ENCODE measurements at places on chromosomes 11 and 22.

- DNase-seq = no peak
Measured at GRCh38 chr11:95682552-95682951, 107.0 kb downstream of the FAM76B start.

DNA sequence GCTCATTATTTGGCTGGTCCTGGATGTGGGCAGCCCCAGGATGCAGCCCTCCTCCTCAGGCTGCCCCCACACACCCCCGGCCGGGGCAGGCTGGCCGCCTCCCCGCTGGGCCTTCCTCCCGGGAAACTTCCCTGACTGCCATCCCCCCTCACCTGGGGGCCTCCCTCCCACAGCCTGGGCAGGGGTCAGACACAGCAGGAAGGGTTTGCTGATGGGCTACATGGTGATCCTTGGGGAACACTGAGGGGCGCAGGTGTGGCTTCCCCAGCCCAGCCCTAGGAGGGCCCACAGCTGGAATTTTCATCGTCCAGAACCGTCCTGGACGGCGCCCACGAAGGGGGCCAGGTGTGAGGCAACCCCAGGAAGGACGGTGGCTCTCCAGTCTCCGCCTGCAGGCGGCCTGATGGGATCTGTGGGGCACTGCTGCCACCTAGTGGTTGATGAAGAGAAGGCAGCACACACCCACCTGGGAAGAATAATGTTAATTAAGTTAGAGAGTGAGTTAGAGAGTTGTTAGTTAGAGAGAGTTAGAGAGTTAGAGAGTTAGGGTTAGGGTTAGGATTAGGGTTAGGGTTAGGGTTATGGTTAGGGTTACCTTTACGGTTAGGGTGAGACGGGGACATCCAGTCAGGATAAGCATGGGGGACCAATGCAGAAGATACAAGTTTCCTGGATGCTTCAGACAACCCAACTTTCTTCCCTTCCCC is 75.9 kb upstream of the PRR5 start:
- peak; percentile 65 for DNase-seq

- DNase-seq = no peak
Measured at GRCh38 chr11:6563121-6563619, 40.2 kb downstream of the RRP8 start.

GRCh38 chr22:19406281-19406811 is 25.2 kb downstream of the HIRA start:
- DNase-seq = no peak

DNA sequence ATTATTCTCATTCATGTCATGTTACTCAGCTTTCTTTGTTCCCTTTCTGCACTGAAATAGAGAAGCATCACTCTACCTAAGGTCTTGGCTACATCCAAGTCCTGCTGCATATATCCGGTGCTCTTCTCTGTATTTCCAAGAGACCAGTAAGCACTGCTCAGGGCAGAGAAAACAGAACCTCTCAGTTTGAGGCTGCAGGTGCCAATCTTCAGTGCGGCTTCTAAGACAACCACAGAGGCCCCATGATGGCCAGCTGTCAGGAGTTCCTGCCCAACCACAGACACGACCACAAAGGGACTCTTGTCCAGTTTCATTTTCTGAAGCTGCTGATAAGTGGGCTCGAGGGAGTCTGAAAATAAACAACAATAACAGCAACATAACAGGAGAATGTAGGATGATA is 378.4 kb upstream of the PITPNB start:
- DNase-seq = no peak

DNA sequence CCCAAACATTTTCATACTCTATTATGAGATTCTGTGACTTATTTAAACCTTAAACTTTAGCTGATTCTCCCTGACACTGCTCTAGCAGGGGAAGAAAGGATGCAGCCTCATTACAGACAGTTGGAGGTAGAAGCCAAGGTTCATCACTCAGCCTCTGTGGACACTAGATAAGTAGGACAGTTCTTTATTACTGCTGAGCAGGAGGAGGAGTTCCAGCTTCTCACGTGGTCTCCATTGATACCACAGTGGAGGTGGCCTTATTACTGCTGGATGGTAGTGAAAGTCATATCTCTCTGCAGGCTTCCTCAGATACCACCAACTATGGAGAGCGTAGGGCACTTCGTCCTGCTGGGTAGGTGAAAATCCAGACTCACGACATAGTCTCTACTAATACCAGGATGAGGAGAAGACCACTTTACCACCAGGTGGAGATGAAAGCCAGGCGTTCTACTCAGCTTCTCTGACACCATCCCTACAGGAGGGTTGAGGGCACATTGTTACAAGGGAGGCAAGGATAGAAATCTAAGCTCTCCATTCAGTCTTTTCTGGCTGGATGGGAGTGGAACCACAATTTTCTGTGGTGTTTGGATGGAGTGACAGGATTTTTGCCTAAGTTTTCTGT is 13.1 kb upstream of the ANGPTL5 start:
- DNase-seq = no peak

- no peak for DNase-seq
Measured at GRCh38 chr22:38694940-38695339, 5.8 kb downstream of the JOSD1 start.

DNA sequence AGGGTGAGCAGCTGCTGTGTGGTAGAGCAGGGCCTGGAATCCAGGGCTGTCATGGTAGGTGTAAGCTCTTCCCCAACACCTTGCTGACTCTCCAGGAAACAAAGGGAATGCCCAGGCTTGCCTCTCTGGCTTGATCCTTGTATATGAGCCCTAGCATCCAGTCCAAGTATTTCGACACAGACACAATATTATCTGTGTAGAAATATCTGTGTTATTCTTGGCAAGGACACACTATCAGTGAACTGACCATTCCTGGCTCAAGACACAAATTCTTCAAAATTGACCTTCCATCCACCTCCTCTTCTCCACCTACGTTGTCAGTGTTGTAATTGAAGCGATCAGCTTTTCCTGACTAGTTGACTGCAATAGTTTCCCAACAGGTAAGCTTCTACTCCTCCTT is 312.0 kb upstream of the NARS2 start:
- no peak for DNase-seq

GRCh38 chr11:112082729-112083128 is 3.8 kb downstream of the TIMM8B start:
- no peak for DNase-seq

DNA sequence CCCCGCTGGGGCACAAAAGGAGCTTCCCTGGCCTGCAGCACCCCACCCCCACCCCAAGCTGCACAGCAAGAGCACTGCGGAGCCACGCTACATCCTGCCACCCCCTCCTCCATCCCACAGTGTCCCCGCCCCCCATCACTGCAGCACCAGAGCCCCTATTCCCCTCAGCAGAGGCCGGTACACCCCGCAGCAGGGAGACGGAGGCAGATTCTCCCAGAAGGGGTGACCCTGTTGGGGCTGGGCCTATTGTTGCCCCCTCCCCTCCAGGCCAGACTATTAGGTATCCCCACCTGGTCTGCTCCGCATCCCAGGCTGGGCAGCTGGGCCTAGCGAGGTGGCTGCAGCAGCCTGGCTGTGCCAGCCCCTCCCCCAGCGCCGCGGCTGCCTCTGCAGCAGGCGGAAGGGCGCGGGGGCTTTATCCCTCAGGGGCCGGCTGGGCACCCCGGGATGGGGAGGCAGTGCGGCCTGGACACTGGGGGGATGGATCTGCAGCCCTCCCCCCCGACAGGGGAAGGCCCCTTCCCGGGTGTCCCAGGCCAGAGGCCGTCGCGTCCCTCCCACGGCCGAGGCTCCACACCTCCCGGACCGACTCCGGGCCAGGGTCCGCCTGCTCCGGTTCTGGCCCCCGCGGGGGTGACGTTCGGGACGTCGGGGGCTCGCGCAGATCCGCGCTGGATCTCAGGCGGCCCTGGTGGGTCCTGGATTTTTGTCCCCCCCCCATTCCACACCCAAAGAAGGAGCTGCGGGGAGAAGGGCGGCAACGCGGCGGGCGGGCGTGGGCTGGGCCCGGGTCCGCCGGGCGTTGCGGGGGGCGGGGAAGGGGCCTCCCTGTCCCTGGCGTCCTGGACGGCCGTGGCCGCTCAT is 943 bp downstream of the DUSP8 start:
- DNase-seq = no peak

- DNase-seq = no peak
Measured at GRCh38 chr22:32721328-32722180, 80.0 kb upstream of the TIMP3 start.

GRCh38 chr11:33936725-33937604 is 45.1 kb upstream of the LMO2 start:
- DNase-seq = no peak

- DNase-seq = no peak
Measured at GRCh38 chr11:99932684-99933083, 754.4 kb upstream of the ARHGAP42 start.

GRCh38 chr11:72939031-72939430 is 124.8 kb downstream of the ATG16L2 start:
- DNase-seq = no peak

- DNase-seq = no peak
Measured at GRCh38 chr11:4697585-4697984, at the start of gene OR51E2. Gene OR51E2, minus strand, starts transcription at chr11:4697853. Its CDS starts 15,142 bp downstream, at chr11:4682711.

GRCh38 chr11:131118247-131118646 is 202.0 kb upstream of the SNX19 start:
- DNase-seq = no peak

- DNase-seq = no peak
Measured at GRCh38 chr11:122821169-122821568, 17.1 kb upstream of the CRTAM start.

DNA sequence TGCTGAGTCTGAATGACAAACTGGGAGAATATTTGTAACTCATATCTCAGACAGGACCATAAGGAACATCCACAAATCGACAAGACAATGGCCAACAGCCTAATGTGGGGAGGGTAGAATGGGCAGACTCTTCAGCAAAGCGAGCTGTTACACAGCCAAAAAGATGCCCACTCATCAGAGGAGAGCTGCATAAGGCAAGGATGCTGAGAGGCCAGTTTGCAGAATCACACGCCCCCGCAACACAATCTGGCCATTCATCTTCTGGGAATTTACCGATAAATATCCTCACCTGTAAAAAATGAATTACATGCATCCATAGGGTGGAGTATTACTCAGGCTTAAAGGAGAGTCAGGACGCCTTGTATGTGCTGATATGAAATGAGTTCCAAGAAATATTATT is 57.5 kb upstream of the SLC22A12 start:
- no peak for DNase-seq

DNA sequence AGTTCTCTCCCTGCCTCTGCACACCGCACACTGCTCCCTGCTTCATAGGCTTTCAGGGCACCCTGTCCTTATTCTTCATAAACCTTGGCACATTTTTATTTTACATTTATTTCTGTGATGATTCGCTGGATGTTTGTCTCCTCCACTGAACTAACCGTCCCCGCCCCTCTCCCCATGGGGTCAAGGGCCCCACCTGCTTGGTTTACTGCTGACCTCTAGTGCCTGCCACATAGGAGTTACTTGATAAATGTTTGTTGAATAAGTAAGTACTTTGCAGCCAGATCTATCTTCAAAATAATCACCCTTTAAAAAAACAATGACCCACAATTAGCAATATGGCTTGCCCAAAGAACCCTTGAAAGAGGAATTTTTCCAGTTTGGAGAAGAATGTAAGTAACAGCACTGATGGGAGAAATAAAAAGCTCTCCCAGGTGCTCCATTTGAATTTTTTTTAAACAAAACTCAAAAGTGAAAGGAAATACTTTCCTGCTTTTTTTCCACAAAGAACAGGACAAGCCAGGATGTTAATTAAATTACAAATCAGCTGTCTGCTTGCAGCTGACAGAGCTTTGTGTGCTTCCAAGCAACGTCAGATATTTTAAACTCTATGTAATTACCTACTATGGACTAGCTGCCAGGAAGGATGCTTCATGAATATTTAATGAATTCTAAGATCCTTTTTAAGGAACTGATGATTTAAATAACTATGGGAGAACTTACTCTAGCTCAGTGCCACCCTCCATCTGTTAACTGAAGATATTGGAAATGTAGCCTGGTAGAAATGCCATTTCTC is 1083.6 kb downstream of the DLG2 start:
- no peak for DNase-seq

GRCh38 chr11:26608507-26609146 is 36.6 kb upstream of the MUC15 start:
- DNase-seq = no peak

GRCh38 chr11:110878513-110878912 is 166.3 kb upstream of the ARHGAP20 start:
- DNase-seq = no peak

- DNase-seq = no peak
Measured at GRCh38 chr11:93490996-93491618, 52.1 kb downstream of the SMCO4 start.

- DNase-seq = no peak
Measured at GRCh38 chr11:87150936-87151335, 113.2 kb downstream of the TMEM135 start.

- DNase-seq = no peak
Measured at GRCh38 chr11:13135385-13136271, 126.5 kb downstream of the RASSF10 start.

GRCh38 chr22:36144886-36145541 is 15.5 kb downstream of the APOL3 start:
- DNase-seq = no peak

- DNase-seq = no peak
Measured at GRCh38 chr22:20421507-20421874, 16.1 kb downstream of the SCARF2 start.

DNA sequence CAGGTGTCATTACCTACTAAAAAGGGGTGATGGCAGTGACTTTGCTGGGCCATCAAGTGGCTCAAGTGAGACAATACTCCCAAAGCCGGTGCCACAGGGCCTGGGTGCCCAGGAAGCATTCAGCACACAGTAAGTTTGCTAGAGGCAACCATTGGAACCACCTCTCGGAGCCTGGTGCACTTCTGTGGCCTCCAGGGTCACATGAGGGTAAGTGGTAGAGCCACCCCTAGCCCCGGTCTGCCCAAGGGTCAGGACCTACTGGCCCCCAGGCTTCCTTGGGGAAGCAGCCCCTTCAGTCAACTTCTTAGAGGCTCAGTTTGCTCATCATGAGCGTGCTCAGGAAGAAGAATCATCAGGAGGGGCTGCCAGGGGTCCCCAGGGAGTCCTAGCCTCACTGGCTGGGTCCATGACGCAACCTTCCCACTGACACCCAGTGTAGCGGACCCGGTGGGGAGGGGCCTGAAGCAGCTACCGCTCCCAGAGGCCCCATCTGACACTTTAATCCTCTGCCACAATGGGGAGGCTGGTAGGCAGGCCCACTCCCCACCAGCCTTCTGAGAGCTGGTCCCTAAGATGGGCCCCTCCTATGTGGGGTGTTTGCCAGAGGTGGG is 17.5 kb upstream of the RASL10A start:
- no peak for DNase-seq

DNA sequence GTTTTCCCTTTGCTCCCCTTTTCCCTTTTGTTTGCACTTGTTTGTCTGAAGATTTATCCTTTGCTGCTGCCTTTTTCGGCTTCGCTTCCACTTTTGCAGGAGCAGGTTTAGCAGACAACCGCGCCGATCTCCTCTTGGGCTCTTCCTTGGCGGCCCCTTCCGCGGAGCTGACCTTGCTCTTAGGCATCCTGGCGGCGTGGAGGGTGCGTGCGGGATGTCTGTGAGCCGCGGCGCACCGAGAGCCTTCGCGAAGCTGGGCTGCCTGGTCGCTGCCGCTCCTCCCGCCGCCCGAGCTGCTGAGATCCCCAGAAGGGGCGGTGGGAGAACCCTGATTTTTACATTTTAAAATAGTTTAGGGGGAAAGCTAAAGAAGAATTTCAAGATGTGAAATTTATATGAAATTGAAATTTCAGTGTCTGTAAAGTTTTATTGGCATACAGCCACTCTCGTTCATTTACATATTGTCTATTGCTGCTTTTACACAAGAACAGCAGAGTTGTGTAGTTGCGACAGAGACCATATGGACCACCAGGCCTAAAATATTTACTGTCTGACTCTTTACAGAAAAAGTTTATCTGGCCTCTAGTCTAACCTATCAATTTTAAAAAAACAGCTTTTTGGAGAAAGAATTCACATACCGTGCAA is 105.2 kb upstream of the RRM1 start:
- no peak for DNase-seq

GRCh38 chr22:26768952-26769351 is 111.6 kb downstream of the MIAT start:
- DNase-seq = no peak

Measured in activated CD8-positive, alpha-beta memory T cell treated with anti-CD3 and anti-CD28 coated beads for 1 hour (primary cell).